ENCODE measurements at places on chromosomes 2 and 18. TPM values are rescaled to one million over a fixed set of nuclear protein-coding genes. Genes with fewer than 3 reads are reported as not detected.

FBXO48 gene
- 0.32 TPM for total RNA-seq

POTEI gene
- not detected for total RNA-seq

NAT8 gene
- not detected for total RNA-seq

FAHD2B gene
- 4.1 TPM for total RNA-seq

FAM237A gene
- not detected for total RNA-seq

SERTAD2 gene
- 6.1 TPM for total RNA-seq

MYO7B gene
- not detected for total RNA-seq

FAM124B gene
- under 0.01 TPM for total RNA-seq

HTRA2 gene
- 63.9 TPM for total RNA-seq

MARCHF4 gene
- total RNA-seq = under 0.01 TPM

UGT1A3 gene
- total RNA-seq = not detected

SRD5A2 gene
- not detected for total RNA-seq

CRYGC gene
- total RNA-seq = not detected

SIX3 gene
- not detected for total RNA-seq

PRKAG3 gene
- not detected for total RNA-seq

OTX1 gene
- total RNA-seq = 0.32 TPM

CNTNAP5 gene
- not detected for total RNA-seq

PCARE gene
- not detected for total RNA-seq

CLIP4 gene
- 50.0 TPM for total RNA-seq

FBLN7 gene
- total RNA-seq = 0.47 TPM

Measured in bronchial smooth muscle cell (primary cell).